ENCODE measurements at places on chromosomes 4 and X. TPM values are rescaled to one million over a fixed set of nuclear protein-coding genes. Genes with fewer than 3 reads are reported as not detected.

DNA sequence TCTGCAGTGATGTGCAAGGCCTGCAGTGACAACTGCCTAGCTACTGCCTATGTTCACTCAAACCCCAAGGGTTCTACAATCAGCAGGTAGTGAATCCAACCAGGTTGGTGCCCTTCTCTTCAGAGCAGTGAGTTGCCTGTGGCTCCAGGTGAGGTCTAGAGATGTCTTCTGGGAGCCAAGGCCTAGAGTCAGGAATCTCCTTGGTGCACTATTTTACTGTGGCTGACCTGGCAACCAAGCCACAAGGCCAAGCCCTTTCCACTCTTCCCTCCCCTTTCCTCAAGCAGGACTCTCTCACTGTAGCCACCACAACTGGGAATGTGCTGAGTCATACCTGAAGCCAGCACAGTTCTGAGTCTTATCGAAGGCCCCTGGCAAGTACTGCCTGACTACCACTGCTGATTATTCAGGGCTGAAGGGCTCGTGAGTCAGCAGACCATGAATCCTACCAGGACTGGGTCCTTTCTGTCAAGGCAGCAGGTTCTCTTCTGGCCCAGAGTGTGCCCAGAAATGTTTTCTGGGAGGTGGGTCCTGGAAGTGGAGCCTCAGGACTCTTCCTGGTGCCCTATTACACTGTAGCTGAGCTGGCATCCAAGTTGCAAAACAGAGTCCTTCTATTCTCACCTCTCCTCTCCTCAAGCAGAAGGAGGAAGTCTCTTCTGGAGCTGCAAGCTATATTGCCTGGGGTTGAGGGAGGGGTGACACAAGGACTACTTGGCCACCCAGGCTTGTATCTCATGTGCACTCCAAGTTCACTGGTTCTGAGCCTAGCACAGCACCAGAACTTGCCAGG, 111.6 kb downstream of the BTC start:
- peak overlapping the region; percentile 27 for H3K27ac ChIP-seq
- no peaks in the 10 kb centered on the region for H3K36me3 ChIP-seq
- DNase-seq: peak; percentile 95
- H3K4me1 ChIP-seq: peaks cover 4% of the 10 kb centered on the region
- H3K4me3 ChIP-seq: no peak overlapping the region

DNA sequence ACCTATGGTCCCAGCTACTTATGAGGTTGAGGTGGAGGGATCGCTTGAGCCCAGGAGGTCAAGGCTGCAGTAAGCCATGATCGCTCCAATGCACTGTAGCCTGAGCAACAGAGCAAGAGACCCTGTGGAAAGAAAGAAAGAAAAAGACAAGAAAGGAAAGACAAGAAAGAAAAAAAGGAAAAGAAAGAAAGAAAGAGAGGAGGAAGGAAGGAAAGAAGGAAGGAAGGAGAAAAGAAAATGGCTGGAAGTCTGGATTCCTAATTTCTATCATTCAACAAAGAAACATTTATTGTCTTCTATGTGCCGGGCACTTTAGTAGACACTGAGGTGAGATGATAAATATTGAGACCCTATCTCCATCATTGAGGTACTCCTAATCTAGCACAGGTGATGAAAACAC, 26.8 kb upstream of the BCORL1 start:
- no peak for DNase-seq
- H3K36me3 ChIP-seq: no peaks in the 10 kb centered on the region
- H3K27me3 ChIP-seq: peaks cover 9% of the 10 kb centered on the region
- no peak overlapping the region for H3K27ac ChIP-seq

The EMCN gene
- not detected for total RNA-seq

- H3K4me3 ChIP-seq: no peak overlapping the region
- no peaks in the 10 kb centered on the region for H3K27me3 ChIP-seq
- H3K36me3 ChIP-seq: no peaks in the 10 kb centered on the region
- H3K4me1 ChIP-seq: no peaks in the 10 kb centered on the region
- no peak for DNase-seq
- H3K27ac ChIP-seq: no peak overlapping the region
Observed at GRCh38 chr4:115117651-115118050, 4.2 kb upstream of the NDST4 start.

The F11 gene
- not detected for total RNA-seq

DNA sequence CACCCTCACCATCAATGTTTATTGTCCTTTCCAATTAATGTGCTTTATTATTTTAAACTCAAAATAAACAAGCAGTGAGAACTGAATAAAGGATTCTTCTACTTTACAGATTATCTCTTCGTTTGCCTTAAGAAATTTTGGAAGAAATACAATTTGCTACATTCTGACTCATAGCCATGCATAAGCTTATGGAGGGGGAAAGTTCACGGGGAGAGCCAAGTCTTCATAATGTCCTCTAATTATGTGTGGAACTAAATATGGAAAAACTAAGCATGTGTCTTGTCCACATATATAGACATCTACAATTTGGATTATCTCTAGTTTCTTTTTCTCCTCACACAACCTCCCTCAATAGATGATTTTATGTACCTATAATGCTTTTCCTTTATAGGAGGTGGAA, 17.5 kb downstream of the CXCL13 start:
- peaks cover 21% of the 10 kb centered on the region for H3K27me3 ChIP-seq
- no peak overlapping the region for H3K27ac ChIP-seq
- H3K36me3 ChIP-seq: no peaks in the 10 kb centered on the region
- no peaks in the 10 kb centered on the region for H3K4me1 ChIP-seq
- DNase-seq: no peak

- H3K4me1 ChIP-seq: no peaks in the 10 kb centered on the region
- H3K27ac ChIP-seq: no peak overlapping the region
- no peak overlapping the region for H3K4me3 ChIP-seq
- no peak for DNase-seq
Observed at GRCh38 chr4:132818091-132818490, 331.0 kb upstream of the PCDH10 start.

DNA sequence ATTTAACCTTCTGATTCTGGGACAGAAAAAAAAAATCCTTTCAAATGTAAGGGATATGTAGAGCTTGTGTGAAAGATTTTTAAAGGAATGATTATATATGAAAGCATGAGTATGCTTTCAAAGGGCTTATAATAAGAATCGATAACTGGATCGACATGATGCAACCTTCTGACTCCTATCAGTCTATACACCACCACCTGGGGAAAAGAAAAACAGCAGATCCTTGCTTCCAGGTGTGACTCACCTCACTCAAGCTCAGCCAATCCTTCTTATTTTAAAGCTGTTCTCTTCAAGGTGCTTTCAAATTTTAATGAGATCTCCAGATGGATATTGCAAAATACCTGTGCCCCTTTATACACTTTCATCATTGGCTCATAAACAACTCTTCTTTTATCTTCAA, 102.1 kb upstream of the EDNRA start:
- no peak for DNase-seq
- no peaks in the 10 kb centered on the region for H3K27me3 ChIP-seq
- no peak overlapping the region for H3K4me3 ChIP-seq
- no peaks in the 10 kb centered on the region for H3K36me3 ChIP-seq
- H3K4me1 ChIP-seq: no peaks in the 10 kb centered on the region
- H3K27ac ChIP-seq: no peak overlapping the region
